ENCODE measurements at places on chromosomes 12 and 14.

- no peak for DNase-seq
Measured at GRCh38 chr14:56744016-56744415, 66.3 kb downstream of the OTX2 start.

- no peak for DNase-seq
Measured at GRCh38 chr12:126607867-126608266, 1542.6 kb downstream of the AACS start.

DNA sequence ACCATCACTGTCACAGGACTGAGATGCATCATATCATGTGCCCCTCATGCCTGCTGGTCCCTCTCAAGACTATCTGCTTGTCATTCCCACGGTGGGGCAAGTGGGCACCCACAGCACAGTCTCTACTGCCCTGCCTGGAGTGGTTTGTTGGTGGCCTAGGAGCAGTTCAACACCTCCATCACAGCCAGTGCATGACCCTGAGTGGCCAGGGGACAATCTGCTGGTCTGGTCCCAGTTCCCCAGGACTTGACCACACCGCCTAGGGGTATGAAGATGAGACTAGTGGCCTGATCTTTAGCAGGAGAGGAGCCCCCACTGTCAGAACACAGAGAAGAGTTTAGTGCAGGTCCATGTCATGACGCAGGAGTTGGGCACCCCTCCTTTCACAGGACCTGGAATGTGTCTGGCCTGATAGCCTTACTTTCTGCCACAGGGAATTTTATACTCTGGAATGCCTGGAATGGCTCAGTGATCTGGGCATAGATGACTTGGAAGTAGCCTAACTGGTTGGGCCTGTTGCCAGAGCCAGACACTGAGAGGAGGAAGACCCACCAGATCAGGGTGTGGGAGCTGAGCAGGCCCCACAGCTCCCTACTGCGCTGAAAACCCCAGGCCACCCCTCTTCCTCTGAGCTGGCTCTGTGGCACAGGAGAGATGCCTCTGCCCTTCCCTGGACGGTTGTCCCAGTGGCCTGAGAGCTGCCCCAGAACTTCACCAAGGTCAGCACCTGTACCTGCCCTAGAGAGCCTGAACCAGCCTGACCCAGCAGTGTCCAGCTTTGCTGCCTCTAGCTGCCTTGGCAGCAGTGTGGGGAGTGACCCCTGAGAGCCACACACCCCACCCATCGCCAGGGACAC is 83.3 kb downstream of the PUS7L start:
- no peak for DNase-seq

DNA sequence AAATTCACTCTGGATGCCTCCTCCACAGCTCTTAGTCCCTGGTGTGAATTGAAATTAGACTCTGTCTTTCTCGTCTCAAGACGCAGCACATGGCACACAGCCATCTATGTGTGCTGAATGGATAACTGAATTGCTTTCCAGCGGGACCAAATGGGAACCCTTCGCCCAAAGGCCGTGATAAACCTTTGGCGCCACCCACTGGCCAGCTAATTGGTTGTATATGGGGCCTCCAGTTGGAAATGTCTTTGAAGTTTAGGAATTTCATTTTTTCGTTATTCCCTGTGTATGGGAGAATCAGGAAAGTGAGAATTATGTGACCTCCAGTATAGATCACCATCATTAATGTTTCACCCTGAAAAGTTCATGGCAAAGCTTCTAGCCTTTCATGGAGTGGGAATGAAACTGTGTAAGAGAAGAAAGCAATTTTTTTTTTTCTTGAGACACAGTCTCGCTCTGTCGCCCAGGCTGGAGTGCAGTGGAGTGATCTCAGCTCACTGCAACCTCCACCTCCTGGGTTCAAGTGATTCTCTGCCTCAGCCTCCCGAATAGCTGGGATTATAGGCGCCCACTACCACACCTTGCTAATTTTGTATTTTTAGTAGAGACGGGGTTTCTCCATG is 9.8 kb upstream of the HSP90AA1 start:
- peak; percentile 44 for DNase-seq

- no peak for DNase-seq
Measured at GRCh38 chr14:28589792-28590191, 176.8 kb upstream of the FOXG1 start.

GRCh38 chr14:32430326-32430725 is 101.2 kb downstream of the AKAP6 start:
- DNase-seq, result no peak

GRCh38 chr12:23770202-23770938 is 179.1 kb downstream of the SOX5 start:
- DNase-seq, result no peak

GRCh38 chr12:5244513-5244972 is 187.4 kb upstream of the NTF3 start:
- no peak for DNase-seq

GRCh38 chr12:57452181-57452936 is 2.7 kb upstream of the INHBE start:
- DNase-seq, result no peak

- no peak for DNase-seq
Measured at GRCh38 chr12:95802482-95803270, 12.1 kb upstream of the NTN4 start.

DNA sequence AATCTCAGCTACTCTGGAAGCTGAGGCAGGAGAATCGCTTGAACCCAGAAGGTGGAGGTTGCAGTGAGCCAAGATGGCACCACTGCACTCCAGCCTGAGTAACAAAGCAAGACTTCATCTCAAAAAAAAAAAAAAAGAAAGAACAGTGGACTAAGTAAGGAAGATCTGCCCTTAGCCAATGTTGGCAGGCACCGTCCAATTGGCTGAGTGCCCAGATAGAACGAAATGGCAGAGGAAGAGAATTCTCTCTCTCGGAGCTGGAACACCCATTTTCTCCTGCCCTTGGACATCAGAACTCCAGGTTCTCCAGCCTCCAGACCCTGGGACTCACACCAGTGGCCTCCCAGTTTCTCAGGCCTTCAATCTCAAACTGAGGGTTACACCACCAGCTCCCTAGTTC is 49.9 kb downstream of the ESR2 start:
- DNase-seq, result no peak

All from stimulated activated CD8-positive, alpha-beta memory T cell treated with anti-CD3 and anti-CD28 coated beads, Interleukin-12 subunit alpha, Interleukin-12 subunit beta, amount 100 ng/mL, for 4 hours (primary cell).